ENCODE measurements at places on chromosomes 11 and 22. TPM values are rescaled to one million over a fixed set of nuclear protein-coding genes. Genes with fewer than 3 reads are reported as not detected.

GRCh38 chr11:40380835-40381234 is 1078.6 kb downstream of the LRRC4C start:
- no peaks in the 10 kb centered on the region for H3K36me3 ChIP-seq
- no peak for DNase-seq
- no peak overlapping the region for H3K27ac ChIP-seq
- H3K27me3 ChIP-seq, result no peaks in the 10 kb centered on the region

GRCh38 chr22:39408807-39409206 is 9.2 kb downstream of the TAB1 start:
- peaks cover 3% of the 10 kb centered on the region for H3K4me1 ChIP-seq
- H3K36me3 ChIP-seq, result no peaks in the 10 kb centered on the region
- no peak for DNase-seq
- H3K27ac ChIP-seq, result no peak overlapping the region
- H3K27me3 ChIP-seq, result no peaks in the 10 kb centered on the region

GRCh38 chr11:75342966-75343870 is 8.2 kb downstream of the ARRB1 start:
- no peak overlapping the region for H3K27ac ChIP-seq
- peaks cover 52% of the 10 kb centered on the region for H3K4me1 ChIP-seq
- H3K27me3 ChIP-seq, result no peaks in the 10 kb centered on the region
- H3K36me3 ChIP-seq, result no peaks in the 10 kb centered on the region

DNA sequence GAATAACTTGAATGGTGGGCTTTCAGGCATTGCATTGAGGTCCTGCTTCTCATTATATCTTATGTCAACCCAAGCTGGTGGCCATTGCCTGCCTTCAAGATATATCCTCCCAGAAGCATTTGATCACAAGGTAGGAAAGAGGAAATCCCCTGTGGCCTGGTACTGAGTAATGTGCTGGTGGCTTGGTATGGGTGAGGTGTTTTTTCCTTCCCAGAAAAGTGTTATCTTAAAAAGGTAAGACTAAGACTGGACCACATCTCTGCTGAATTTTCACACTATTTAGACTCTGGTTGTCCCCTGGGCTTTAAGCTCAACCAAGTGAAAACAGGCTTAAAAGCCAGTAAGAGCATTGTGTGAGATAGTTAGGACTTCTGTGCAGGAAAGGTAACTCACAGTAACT is 3.7 kb downstream of the INSC start:
- H3K4me3 ChIP-seq, result no peak overlapping the region
- no peak for DNase-seq
- peaks cover 23% of the 10 kb centered on the region for H3K27me3 ChIP-seq
- H3K27ac ChIP-seq, result no peak overlapping the region
- H3K4me1 ChIP-seq, result 0 out of 2 replicates have a peak, but pooled peaks cover 6% of the 10 kb centered on the region

- H3K4me3 ChIP-seq, result no peak overlapping the region
- DNase-seq, result no peak
- H3K36me3 ChIP-seq, result peaks cover 29% of the 10 kb centered on the region
- no peak overlapping the region for H3K27ac ChIP-seq
These were observed 98.3 kb downstream of the EMSY start for GRCh38 chr11:76543006-76543703.

DNA sequence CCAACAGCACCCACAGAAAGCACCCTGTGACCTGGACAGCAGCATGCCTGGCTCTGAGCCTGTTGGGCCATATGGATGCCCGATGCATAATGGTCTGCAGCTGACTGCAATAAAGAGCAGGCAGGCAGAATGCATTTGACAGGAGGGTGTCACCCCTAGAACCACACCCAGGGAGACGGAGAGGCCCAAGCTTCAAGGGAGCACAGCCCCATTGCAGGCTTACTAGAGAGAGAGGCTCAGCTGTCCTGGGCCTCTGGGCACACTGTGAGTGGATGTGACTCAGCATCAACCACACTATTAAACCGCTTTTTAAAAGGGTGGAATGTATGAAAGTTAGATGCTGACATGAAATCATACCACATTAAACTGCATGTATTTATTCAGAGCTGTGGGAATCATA is 365.3 kb downstream of the CTTN start:
- no peak for DNase-seq
- no peaks in the 10 kb centered on the region for H3K27me3 ChIP-seq
- H3K4me3 ChIP-seq, result no peak overlapping the region
- H3K27ac ChIP-seq, result no peak overlapping the region
- no peaks in the 10 kb centered on the region for H3K36me3 ChIP-seq

DNA sequence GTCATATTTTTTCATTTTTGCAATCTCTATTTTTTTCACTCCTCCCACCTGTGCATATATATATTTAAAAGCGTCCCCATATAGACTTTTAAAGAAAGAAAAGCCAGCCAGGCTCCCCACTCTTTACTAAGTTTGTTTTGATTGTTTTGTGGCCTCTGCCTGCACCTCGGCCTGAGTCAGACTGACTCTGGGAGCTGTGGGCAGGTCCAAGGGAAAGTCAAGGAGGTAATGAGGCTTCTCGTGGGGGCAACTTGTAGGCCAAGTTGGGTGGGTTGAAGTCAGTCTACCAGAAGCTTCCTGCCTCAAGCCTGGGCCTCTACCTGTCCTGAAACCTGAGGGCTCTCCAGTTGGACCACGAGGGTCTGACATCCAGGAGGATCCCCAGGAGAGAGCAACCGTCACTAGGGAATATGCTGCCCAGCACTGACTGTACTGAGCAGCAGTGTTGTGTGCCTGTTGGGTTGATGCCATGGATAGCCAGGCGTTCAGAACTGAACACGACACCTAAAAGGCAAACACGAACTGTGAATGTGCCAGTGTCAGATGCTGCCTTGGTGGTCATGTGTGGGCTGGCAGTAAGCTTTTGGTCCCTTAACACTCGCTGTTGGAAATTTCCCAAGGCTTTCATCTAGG is 58.8 kb downstream of the BMAL1 start:
- no peaks in the 10 kb centered on the region for H3K36me3 ChIP-seq
- H3K27ac ChIP-seq, result no peak overlapping the region
- no peaks in the 10 kb centered on the region for H3K4me1 ChIP-seq
- no peak for DNase-seq
- H3K27me3 ChIP-seq, result no peaks in the 10 kb centered on the region

GRCh38 chr11:128726458-128727139 is 32.7 kb downstream of the FLI1 start:
- H3K4me1 ChIP-seq, result peaks cover 10% of the 10 kb centered on the region
- no peaks in the 10 kb centered on the region for H3K27me3 ChIP-seq
- no peak overlapping the region for H3K27ac ChIP-seq
- no peak for DNase-seq
- H3K4me3 ChIP-seq, result no peak overlapping the region

DNA sequence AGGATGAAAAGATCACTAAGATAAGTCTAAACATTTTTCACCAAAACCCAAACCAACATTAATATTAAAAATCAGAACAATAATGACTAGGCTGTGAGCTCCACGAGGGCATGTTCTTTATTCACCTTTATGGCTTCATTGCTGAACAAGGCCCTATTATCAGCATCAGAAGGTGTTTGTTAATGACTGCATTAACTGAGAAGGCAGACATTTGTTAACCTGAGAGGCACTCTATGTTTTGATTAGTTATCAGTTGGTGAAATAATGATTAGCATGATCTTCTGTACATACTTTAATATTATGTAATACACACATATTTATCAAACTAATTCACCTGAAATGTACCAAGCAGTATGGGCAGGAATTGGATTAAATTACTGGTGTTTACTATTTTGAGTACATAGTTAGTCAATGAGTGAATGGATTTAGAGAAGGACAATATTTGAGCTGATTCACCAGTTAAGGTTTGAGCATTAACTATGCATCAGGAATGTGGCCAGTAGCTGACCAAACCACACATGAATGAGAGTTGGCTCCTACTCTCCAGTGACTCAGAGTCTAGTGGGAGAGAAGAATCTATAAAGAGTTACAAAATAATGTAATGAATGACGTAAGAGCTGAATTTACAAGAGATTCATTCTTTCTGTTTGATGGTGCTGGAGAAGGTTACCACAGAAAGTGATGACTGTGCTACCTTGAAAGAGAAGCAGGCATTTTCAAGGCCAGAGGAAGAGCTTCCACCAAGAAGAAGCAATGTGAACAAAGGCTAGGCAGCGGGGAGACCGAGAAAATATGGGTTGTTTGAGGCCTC is 6.7 kb downstream of the IL18 start:
- H3K27ac ChIP-seq, result peak overlapping the region; percentile 9
- no peak overlapping the region for H3K4me3 ChIP-seq
- no peaks in the 10 kb centered on the region for H3K4me1 ChIP-seq
- H3K27me3 ChIP-seq, result no peaks in the 10 kb centered on the region

GRCh38 chr11:86978756-86979608 is 23.8 kb upstream of the FZD4 start:
- peak; percentile 44 for DNase-seq
- no peaks in the 10 kb centered on the region for H3K4me1 ChIP-seq
- H3K36me3 ChIP-seq, result no peaks in the 10 kb centered on the region
- no peak overlapping the region for H3K27ac ChIP-seq

The FOLR2 gene
- total RNA-seq, result not detected

The MS4A6E gene
- total RNA-seq, result not detected

The OR2AT4 gene
- total RNA-seq, result not detected

The FAM227A gene
- total RNA-seq, result 11.0 TPM

The RAG1 gene
- 1.4 TPM for total RNA-seq

The TSPO gene
- total RNA-seq, result 44.7 TPM
